A673 (cell line): ENCODE measurements at places on chromosomes 13 and 19.

GRCh38 chr13:46354156-46355087 lies 32.6 kb downstream of the RUBCNL start:
- no peak overlapping the region for H3K4me3 ChIP-seq
- peaks cover 3% of the 10 kb centered on the region for H3K4me1 ChIP-seq
- peaks cover 97% of the 10 kb centered on the region for H3K36me3 ChIP-seq
- H3K27me3 ChIP-seq = no peaks in the 10 kb centered on the region
- DNase-seq = no peak

GRCh38 chr13:98939660-98940191 lies 38.1 kb downstream of the DOCK9 start:
- no peak overlapping the region for H3K27ac ChIP-seq
- no peak for DNase-seq
- no peaks in the 10 kb centered on the region for H3K4me1 ChIP-seq
- H3K27me3 ChIP-seq = no peaks in the 10 kb centered on the region

DNA sequence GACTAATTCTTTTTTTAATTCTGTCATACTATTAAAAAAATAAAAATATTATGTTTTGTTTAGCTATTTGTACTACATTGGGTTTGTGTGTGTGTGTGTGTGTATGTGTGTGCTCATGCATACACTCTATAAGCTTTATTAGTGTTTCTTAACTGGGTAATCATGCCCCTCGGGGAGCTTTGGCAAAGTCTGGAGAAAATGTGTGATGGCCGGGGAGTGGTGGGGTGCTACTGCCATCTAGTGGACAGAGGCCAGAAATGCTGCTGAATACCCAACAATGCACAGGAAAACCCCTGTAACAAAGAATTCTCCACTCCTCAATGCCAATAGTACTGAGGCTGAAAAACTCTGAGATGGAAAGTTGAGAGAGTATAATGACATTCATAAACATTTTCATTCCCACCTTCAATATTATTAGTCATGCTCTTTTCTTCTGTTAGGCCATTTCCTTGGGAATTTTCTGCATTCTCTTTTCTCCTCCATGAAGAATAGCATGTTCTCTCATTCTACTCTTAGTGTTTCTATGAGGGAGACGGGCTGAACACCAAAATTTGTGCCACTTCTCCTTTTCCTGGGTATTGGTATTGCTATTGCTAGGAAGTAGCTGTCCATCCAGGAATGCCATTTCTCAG lies 157.3 kb downstream of the DNAJC3 start:
- no peak overlapping the region for H3K4me3 ChIP-seq
- H3K36me3 ChIP-seq = no peaks in the 10 kb centered on the region
- DNase-seq = peak; percentile 87
- peaks cover 8% of the 10 kb centered on the region for H3K4me1 ChIP-seq
- H3K27ac ChIP-seq = no peak overlapping the region

DNA sequence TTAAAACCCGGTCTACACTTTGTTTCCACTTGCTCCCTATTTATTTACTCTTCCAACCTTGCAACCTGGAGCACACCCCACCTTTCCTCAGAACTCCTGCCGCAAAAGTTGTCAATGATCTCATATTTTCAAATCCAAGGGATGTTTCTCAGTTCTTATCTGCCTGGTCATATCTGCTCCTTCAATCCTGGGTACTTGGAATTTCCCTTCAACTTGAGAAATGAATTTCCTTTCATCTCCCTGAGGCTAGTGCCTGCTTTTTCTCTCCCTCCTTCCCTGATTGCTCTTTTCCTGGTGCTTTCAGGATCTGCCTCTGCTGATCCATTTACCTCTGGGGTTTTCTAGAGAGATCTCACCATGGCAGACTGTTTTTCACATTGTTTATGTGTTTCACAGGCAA lies 154.8 kb upstream of the IRS2 start:
- H3K36me3 ChIP-seq = no peaks in the 10 kb centered on the region
- no peaks in the 10 kb centered on the region for H3K4me1 ChIP-seq
- no peak overlapping the region for H3K27ac ChIP-seq
- no peaks in the 10 kb centered on the region for H3K27me3 ChIP-seq
